Activated T-helper 1 cell treated with anti-CD3 and anti-CD28 coated beads, Interleukin-2, amount 50 U/mL, for 16 hours (primary cell): ENCODE measurements at places on chromosomes 2 and 18.

DNA sequence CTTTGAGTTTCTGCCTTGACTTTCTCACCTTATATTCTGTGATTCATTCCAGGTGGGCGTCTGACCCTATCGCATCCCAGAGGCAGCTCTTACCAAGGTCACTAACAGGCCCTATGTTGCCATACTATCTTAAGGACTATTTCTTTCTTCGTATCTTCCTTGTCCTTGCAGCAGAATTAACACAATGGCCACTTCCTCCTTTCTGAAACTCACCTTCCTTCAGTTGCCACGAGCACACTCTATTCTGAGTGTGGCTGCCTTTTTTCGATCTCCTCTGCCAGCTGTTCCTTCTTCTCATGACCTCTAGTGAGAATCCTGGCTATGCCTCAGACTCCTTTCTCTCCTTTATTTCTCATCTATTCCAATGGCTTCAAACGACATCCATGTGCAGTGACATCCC lies 160.4 kb upstream of the CCDC195 start:
- DNase-seq, result no peak

GRCh38 chr2:127759931-127760330 lies 51.0 kb downstream of the WDR33 start:
- DNase-seq, result no peak

DNA sequence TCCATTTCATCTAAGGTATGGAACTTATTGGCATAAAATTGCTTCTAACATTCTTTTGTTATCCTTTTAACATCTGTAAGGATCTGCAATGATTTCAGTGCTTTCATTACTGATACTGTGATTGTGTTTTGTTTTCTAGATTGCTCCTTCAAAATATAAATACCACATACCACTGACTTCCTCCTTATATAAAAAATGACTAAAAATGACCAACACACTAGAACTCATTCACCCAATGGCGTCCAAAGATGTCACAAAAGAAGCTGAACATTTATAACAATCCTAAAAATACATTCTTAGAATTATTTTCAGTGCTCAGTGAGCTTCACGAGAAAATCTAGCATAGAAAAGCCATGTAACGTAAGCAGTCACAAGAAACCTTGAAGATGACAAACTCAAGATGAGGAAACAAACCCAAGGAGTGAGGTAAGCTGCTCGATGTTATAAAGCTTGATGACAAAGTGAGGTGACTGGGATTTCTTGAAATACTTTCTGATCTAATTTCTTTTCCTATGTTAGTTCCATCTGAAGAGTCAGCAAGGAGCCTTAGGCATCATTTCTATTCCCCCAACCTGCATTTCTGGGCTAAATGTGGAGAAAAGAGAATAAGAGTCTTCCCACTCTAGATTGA lies 42.6 kb downstream of the PNO1 start:
- no peak for DNase-seq

GRCh38 chr18:61655630-61656029 lies 237.2 kb downstream of the RNF152 start:
- DNase-seq, result no peak

DNA sequence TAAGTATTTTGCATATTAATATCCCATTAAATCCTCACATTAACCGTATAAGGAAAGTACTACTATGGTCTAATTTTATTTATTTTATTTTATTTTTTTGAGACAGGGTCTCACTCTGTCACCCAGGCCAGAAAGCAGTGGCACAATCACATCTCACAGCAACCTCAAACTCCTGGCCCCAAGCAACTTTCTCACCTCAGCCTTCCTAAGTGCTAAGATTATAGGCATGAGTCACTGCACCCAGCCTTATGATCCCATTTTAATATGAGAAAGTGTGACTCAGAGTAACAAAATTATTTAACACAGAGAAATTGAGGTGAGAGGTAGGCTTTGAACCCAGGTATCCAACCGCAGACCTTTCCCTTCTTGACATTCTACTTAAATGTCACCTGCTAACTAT lies 330.0 kb upstream of the POU3F3 start:
- DNase-seq, result no peak
